ENCODE measurements at places on chromosomes 5 and 9. TPM values are rescaled to one million over a fixed set of nuclear protein-coding genes. Genes with fewer than 3 reads are reported as not detected.

- H3K27ac ChIP-seq, result peak overlapping the region; percentile 63
- peak overlapping the region; percentile 22 for H3K4me3 ChIP-seq
- H3K27me3 ChIP-seq, result no peaks in the 10 kb centered on the region
Observed at GRCh38 chr9:129845373-129845772, 10.1 kb downstream of the USP20 start.

- H3K27ac ChIP-seq, result no peak overlapping the region
- no peaks in the 10 kb centered on the region for H3K36me3 ChIP-seq
- no peak for DNase-seq
- no peaks in the 10 kb centered on the region for H3K4me1 ChIP-seq
Observed at GRCh38 chr9:119877306-119877705, 508.1 kb upstream of the BRINP1 start.

- no peak for DNase-seq
- H3K4me3 ChIP-seq, result peak overlapping the region; percentile 95
- no peaks in the 10 kb centered on the region for H3K27me3 ChIP-seq
- peaks cover 3% of the 10 kb centered on the region for H3K36me3 ChIP-seq
Observed at GRCh38 chr5:62413711-62414110, 1.1 kb downstream of the IPO11 start.

DNA sequence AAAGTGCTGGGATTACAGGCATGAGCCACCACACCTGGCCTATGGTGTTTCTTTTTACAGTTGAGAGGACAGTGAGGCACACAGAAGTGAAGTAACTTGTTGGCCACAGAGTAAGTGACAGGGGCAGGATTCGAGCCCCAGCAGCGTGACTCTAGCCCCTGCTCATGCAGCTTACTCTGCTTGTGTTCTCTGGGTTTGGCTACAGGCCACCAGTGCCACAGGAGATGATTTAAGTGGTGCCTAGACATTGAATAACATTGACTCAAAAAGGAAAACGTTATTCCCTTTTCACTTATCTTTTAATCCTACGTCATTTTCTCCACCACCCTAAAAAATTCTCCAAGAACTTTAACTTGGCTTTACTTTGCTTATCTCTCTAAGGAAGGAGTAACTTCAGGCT is 61.4 kb downstream of the SNX24 start:
- H3K27ac ChIP-seq, result no peak overlapping the region
- H3K27me3 ChIP-seq, result no peaks in the 10 kb centered on the region
- H3K36me3 ChIP-seq, result no peaks in the 10 kb centered on the region

DNA sequence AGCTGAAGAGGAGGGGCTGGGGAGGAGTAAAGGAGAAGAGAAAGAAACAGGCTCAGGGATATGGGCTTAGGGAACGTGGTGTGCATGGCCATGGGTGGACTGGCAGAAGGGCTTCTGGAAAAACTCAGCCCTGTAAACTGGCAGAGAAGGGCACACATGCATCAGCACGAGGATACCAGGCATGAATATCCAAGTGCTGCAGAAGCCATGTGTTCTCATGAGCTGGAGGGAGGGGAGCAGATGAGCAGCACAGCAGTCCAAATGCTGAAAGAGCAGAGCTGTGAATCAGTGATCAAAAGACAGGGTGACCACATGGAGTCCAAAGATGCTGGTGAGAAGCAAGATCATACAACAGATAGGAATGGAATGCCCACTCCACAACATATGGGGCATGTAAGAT is 72.3 kb downstream of the SEMA5A start:
- no peaks in the 10 kb centered on the region for H3K36me3 ChIP-seq
- no peaks in the 10 kb centered on the region for H3K27me3 ChIP-seq
- H3K27ac ChIP-seq, result no peak overlapping the region
- no peak overlapping the region for H3K4me3 ChIP-seq

DNA sequence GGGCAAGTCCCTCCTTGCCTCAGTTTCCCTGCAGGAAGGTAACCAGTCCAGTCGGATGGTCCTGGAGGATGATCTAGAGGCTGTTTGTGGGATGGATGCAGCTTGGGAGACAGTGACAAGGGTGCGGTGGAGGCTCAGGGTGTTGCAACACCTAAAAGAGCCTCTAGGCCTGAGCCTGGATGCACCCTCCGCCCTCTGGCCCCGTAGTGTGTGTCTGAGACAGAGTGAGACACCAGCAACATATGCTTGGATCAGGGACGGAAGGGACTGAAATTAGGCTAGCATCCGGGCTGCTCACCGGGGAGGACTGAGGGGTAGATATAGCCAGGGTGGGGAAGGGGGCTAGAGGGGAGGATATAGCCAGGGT is 1.1 kb downstream of the CRAT start:
- H3K27ac ChIP-seq, result no peak overlapping the region
- H3K4me1 ChIP-seq, result peaks cover 21% of the 10 kb centered on the region
- H3K36me3 ChIP-seq, result no peaks in the 10 kb centered on the region
- DNase-seq, result no peak

- no peak overlapping the region for H3K4me3 ChIP-seq
- no peaks in the 10 kb centered on the region for H3K27me3 ChIP-seq
- no peaks in the 10 kb centered on the region for H3K4me1 ChIP-seq
- DNase-seq, result no peak
- H3K36me3 ChIP-seq, result peaks cover 5% of the 10 kb centered on the region
- no peak overlapping the region for H3K27ac ChIP-seq
Observed at GRCh38 chr9:110110154-110110553, 97.8 kb downstream of the C9orf152 start.

DNA sequence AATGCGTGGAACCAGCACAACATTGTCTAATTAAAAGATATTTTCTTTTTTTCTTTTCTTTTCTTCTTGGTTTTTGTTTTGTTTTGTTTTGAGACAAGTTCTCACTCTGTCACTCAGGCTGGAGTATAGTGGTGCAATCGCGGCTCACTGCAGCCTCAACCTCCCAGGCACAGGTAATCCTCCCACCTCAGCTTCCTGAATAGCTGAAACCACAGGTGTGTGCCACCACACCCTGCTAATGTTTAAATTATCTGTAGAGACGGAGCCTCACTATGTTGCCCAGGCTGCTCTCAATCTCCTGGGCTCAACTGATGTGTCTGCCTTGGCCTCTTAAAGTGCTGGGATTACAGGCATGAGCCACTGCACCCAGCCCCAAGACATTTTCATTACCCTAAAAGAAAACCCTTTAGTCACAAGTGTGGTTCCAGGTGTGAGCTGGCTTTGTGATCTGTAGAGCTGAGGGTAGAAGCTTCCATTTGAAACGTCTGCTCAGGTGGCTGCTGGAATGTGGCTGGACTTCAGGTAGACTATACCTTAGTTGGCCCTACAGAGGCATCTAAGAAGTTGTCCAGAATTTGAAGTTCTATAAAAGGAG is 19.1 kb upstream of the NEK6 start:
- peak overlapping the region; percentile 33 for H3K27ac ChIP-seq
- H3K27me3 ChIP-seq, result no peaks in the 10 kb centered on the region
- H3K4me3 ChIP-seq, result peak overlapping the region; percentile 21
- H3K4me1 ChIP-seq, result peaks cover 15% of the 10 kb centered on the region
- DNase-seq, result peak; percentile 48

GRCh38 chr9:16246785-16247184 is 623.7 kb downstream of the BNC2 start:
- H3K4me1 ChIP-seq, result no peaks in the 10 kb centered on the region
- H3K27me3 ChIP-seq, result no peaks in the 10 kb centered on the region

DNA sequence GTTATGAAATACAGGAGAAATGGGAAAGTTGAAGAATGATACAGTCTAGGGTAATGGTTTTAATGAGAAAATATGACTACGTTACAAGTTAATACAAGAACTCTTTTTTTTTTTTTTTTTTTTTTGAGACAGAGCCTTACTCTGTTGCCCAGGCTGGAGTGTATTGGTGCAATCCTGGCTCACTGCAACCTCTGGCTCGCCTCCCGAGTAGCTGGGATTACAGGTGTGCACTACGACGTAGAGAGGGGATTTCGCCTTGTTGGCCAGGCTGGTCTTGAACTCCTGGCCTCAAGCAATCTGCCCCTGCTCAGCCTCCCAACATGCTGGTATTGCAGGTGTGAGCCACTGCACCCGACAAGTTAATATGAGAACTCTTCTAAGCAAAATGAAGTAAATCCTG is 77.1 kb upstream of the SELENOP start:
- DNase-seq, result no peak
- H3K36me3 ChIP-seq, result no peaks in the 10 kb centered on the region
- no peak overlapping the region for H3K27ac ChIP-seq
- no peak overlapping the region for H3K4me3 ChIP-seq
- peaks cover 33% of the 10 kb centered on the region for H3K27me3 ChIP-seq

DNA sequence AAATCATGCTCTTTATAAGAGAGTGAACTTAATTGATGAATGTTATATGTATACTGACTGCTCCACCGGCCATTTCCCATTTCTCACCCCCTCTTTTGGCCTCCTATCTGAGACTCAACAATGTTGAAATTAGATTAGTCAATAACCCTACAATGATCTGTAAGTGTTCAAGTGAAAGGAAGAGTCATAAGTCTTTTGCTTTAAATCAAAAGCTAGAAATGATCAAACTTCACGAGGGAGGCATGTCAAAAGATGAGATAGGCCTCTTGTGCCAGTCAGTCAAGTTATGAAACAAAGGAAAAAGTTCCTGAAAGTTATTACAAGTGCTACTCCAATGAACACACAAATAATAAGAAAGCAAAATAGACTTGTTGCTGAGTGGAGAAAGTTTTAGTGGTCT is 83.1 kb downstream of the NLN start:
- no peak overlapping the region for H3K27ac ChIP-seq
- no peak overlapping the region for H3K4me3 ChIP-seq

DNA sequence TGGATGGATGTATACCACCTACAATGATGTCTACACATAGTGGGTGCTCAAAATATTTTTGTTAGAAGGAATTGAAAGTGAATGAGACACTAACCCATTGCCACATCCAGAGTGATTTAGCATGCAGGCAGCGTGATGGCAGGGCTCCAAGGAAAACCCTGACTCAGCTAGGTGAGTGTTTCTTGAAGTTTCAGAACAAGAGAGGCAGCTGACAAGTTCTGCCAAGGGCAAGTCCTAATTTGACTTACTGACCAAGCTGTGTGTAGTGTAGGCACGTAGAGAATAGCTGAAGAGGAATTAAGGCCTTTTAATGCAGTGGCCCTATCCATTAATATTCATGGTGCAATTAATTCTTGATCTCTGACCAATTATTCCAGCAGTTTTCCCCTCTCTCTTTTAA is 107.8 kb upstream of the ATP10B start:
- no peak overlapping the region for H3K4me3 ChIP-seq
- H3K4me1 ChIP-seq, result no peaks in the 10 kb centered on the region
- H3K36me3 ChIP-seq, result no peaks in the 10 kb centered on the region
- no peak for DNase-seq

GRCh38 chr9:36284226-36284625 is 26.0 kb upstream of the GNE start:
- H3K27ac ChIP-seq, result no peak overlapping the region
- no peak for DNase-seq
- H3K36me3 ChIP-seq, result no peaks in the 10 kb centered on the region
- no peaks in the 10 kb centered on the region for H3K4me1 ChIP-seq
- H3K4me3 ChIP-seq, result no peak overlapping the region

- no peaks in the 10 kb centered on the region for H3K36me3 ChIP-seq
- no peak overlapping the region for H3K27ac ChIP-seq
- H3K27me3 ChIP-seq, result no peaks in the 10 kb centered on the region
- H3K4me1 ChIP-seq, result no peaks in the 10 kb centered on the region
- H3K4me3 ChIP-seq, result no peak overlapping the region
- DNase-seq, result no peak
Observed at GRCh38 chr9:100756217-100756616, 178.3 kb downstream of the CAVIN4 start.

DNA sequence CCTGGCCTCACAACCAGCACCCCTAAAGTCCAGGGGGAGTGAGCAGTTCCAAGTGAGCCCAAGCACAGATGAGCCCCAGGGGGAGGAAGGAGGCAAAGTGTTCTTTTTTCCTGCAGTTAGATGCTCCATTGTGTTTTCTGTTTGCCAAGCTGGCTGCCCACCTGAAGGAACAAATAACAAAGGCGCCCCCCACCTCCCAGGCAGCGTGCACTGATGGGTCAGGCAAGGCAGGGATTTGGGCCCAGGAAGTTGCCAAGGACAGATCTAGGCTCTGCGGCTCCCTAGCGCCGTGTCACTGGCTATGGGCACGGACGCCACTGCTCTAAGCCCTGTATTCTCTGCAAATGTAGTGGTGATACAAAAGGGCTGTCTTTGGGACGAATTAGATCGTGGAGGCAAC is 21.8 kb downstream of the FGF1 start:
- no peak overlapping the region for H3K4me3 ChIP-seq
- no peaks in the 10 kb centered on the region for H3K36me3 ChIP-seq
- DNase-seq, result no peak
- H3K27ac ChIP-seq, result no peak overlapping the region
- no peaks in the 10 kb centered on the region for H3K27me3 ChIP-seq
- no peaks in the 10 kb centered on the region for H3K4me1 ChIP-seq

DNA sequence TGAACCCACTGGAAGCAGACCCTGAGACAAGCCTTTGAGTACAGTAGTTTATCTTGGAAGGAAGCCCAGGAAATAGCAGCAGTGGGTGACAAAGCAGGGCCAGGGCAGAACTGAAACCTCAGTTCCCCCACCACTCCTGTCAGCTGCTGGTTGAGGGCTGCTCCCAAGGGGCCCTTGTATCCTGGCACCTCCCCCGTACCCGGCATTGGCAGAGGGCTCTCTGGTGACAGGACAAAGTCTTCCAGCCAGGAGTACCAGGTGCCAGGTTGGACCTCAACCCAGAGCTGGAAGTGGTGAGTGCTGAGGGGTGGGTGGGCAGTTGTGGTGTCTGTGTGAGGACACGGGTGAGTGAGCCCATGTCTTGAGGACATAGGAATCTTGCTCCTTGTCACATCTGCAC is 123.3 kb downstream of the PHF2 start:
- DNase-seq, result no peak
- no peaks in the 10 kb centered on the region for H3K4me1 ChIP-seq
- no peak overlapping the region for H3K4me3 ChIP-seq

- no peaks in the 10 kb centered on the region for H3K36me3 ChIP-seq
- no peak overlapping the region for H3K27ac ChIP-seq
- H3K4me3 ChIP-seq, result no peak overlapping the region
- no peaks in the 10 kb centered on the region for H3K27me3 ChIP-seq
- no peaks in the 10 kb centered on the region for H3K4me1 ChIP-seq
Observed at GRCh38 chr5:112010475-112010874, 253.5 kb upstream of the NREP start.

DNA sequence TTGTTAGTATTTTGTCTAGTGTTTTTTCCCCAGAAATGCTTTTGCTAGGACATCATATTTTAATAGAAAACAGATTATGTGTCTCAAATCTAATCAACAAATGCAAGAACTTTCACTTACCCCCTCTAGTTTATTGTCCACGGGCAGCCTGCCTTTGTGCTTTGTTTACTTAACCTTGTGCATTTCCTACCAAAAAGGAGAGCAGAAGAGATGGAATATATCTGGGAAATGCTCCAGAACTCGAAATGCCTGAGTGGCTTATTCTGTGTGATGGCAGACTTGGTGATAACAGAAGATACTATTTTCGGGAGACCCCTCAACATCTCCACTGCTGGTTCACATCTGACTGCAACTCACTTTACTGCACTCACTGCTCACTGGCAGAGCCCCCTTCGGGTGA is 33.3 kb upstream of the SPDL1 start:
- peaks cover 20% of the 10 kb centered on the region for H3K27me3 ChIP-seq
- H3K4me1 ChIP-seq, result no peaks in the 10 kb centered on the region
- no peaks in the 10 kb centered on the region for H3K36me3 ChIP-seq

- no peak overlapping the region for H3K27ac ChIP-seq
- no peaks in the 10 kb centered on the region for H3K27me3 ChIP-seq
- no peaks in the 10 kb centered on the region for H3K4me1 ChIP-seq
- DNase-seq, result no peak
- H3K36me3 ChIP-seq, result no peaks in the 10 kb centered on the region
Observed at GRCh38 chr9:15724016-15724415, 171.2 kb downstream of the CCDC171 start.

MAMDC2 gene
- not detected for polyA plus RNA-seq

SPINK7 gene
- polyA plus RNA-seq, result not detected

GRIN3A gene
- 0.22 TPM for polyA plus RNA-seq

IFNE gene
- not detected for polyA plus RNA-seq

DND1 gene
- polyA plus RNA-seq, result not detected

INSL6 gene
- not detected for polyA plus RNA-seq

NPDC1 gene
- 6.2 TPM for polyA plus RNA-seq
